ENCODE measurements at places on chromosomes 5 and 9.

GRCh38 chr9:106403081-106403480 lies 459.9 kb upstream of the ZNF462 start:
- DNase-seq: no peak

- DNase-seq: no peak
Measured at GRCh38 chr5:178368716-178369300, 136.2 kb upstream of the PHYKPL start.

- no peak for DNase-seq
Measured at GRCh38 chr5:141780952-141781781, 97.0 kb downstream of the PCDH1 start.

DNA sequence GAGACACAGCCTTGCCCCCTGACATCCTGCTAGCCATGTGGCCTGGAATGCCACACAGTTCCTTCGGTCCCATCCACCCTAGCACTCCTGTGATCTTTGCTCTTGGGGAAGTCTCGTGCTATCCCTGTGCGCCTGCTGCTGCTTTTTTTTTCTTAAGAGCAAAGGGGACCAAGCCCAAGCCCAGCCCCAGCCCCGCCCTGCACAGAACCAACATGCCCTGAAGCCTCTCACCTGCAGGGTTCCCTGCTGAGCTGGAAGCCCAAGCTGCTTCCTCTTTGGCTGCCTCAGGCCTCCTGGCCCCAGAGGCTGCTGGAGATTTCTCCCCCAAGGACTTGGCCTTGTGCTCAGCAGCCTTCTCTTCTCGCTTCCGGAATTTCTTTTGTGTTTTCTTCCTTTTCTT lies 1.8 kb downstream of the SURF6 start:
- DNase-seq: no peak

Measured in cortex of kidney (tissue), 1 donor.